NB4 (cell line): ENCODE measurements at places on chromosomes 12 and 14.

- DNase-seq = no peak
These were observed 1.9 kb downstream of the TMEM253 start for GRCh38 chr14:21102521-21103410.

GRCh38 chr12:3313066-3313465 is 177.9 kb upstream of the PRMT8 start:
- no peak for DNase-seq

GRCh38 chr12:66605293-66605692 is 73.6 kb downstream of the GRIP1 start:
- DNase-seq = no peak

GRCh38 chr14:101474563-101475455 is 86.5 kb upstream of the DIO3 start:
- DNase-seq = no peak

DNA sequence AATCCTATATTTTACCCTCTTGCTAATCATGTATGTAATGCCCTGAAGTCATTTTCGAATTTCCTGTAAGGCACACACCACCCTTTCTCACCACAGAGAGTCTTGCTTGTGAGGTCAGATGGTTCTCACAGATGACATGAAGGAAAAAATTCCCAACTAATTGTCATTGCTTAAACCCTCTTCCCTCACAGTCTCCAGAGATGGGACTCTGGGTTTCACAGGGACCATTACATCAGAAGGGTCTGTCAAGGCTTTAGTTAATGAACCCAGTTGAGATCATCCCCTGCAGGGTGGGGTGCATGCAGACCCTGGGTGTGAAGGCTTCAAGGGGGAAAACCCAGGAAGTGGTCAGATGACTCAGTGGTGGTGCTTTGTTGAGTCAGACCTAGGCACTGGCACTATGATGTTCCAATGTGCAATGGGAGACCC is 229.6 kb downstream of the BCAT1 start:
- DNase-seq = peak; percentile 86

- DNase-seq = no peak
These were observed 25.2 kb downstream of the PTPN11 start for GRCh38 chr12:112443916-112444315.

- DNase-seq = no peak
These were observed 49.6 kb upstream of the HECTD1 start for GRCh38 chr14:31257244-31257553.

DNA sequence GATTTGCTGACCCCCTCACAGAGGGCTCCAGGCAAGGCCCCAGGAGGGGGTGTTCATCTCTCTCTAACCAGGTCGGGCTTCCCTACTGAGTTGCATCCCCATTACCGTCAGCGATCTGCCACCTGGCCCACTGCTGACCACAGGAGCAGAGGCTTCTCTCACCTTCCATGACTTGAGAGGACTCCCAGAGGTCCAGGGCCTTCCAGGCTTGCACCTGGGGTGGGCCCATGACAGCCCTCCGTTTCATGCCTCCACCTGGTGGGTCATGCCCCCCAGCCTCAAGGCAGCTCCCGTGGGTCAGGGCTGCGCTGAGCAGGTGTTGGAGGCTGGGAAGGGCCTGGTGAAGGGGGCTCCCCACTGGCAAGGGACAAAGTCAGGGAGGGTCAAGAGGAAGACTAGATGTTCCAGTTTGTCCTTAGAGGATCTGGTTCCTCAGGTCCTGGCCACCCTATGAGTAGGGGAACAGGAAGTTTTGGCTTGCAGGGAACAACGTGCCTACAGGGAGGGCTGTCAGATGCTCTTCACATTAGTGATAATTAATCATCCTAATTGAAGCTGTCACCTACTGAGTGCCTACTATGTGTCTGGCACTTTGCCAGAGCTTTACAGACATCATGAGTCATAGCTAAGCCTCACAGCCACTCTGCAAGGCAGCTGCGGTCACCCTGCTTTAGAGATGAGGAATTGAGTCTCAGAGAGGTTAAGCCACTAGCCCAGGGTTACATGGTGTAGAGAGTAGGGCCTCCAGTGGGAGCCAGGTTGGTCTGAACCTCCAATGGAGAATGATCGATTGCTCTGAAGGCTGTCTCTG is 13.8 kb downstream of the NFKBIA start:
- no peak for DNase-seq

DNA sequence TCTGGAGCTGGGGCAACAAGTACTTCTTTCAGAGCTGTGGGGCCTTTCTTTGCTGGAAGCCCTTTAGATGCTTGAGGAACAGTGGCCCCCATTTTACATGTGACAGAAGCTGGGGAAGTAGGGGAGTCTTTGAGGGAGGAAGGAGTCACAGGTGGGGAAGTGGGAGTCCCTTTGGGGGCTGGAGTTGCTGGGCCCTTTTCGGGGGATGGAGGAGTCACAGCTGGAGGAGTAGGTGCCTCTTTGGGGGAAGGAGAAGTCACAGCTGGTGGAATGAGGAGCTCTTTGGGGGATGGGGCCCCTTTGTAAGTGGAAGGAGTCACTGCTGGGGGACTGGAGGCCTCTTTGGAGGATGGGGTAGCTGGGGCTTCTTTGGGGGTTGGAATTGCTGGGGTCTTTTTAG is 8.6 kb downstream of the NACA start:
- DNase-seq = peak; percentile 58

- no peak for DNase-seq
These were observed 25.0 kb upstream of the GALNT9 start for GRCh38 chr12:132354211-132354981.

DNA sequence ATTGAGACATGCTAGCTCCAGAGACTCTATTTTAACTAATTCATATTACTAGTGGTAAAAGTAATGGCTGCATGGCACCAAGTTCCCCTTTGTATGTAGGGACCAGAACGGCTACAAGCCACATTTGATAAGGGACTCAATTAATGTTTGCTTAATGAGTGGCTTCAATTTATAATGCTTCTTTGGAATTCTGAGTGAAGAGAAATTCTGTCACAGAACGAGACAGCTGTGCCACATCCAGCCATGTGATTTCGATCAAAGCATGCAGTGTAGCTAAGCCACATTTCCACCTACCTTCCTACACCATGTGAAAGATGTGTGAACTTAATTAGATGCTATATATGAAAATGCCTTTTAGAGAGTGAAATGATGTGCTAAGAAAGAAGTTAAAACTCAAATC is 217.4 kb downstream of the ACSS3 start:
- DNase-seq = no peak

DNA sequence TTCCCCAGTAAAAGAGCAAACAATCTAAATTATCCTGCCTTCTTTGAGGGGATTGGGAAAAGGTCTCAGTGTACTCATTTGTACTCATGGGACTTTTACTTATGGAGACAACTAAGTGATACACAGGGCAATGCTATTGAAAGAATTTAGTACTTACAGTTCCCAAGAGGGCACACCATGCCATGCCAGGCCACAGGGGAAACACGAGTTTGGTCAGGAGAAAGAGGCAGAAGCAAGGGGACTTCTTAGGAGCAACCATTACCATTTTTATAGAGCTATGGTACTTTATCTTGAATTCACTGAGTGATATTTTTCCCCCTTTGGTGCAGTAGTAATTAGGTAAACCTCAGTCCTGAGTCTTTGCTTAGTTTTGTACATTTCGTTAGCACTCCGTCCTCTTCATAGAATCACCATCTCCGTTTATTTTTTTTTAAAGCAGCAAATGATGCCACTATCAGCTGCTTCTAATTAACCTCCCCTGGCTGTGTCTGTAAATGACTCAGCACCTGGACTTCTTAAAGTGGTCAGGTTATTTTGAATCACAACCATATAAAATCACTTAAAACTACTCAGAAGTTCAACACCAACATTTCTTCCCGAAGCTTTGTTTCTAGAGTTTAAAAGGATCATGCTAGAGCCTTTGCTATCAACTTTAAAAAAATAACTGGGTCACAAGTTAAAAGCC is 5.9 kb upstream of the WASHC3 start:
- no peak for DNase-seq

GRCh38 chr14:95796788-95797187 is 79.8 kb upstream of the TUNAR start:
- DNase-seq = no peak

GRCh38 chr12:56644654-56645053 is 1.1 kb downstream of the ATP5F1B start:
- no peak for DNase-seq

- no peak for DNase-seq
These were observed 80.6 kb upstream of the DAAM1 start for GRCh38 chr14:59107819-59108218.

GRCh38 chr12:132160016-132160415 is 15.8 kb downstream of the NOC4L start:
- DNase-seq = no peak

- DNase-seq = peak; percentile 99
These were observed 60.2 kb upstream of the ATP2B1 start for GRCh38 chr12:89768586-89769482.

DNA sequence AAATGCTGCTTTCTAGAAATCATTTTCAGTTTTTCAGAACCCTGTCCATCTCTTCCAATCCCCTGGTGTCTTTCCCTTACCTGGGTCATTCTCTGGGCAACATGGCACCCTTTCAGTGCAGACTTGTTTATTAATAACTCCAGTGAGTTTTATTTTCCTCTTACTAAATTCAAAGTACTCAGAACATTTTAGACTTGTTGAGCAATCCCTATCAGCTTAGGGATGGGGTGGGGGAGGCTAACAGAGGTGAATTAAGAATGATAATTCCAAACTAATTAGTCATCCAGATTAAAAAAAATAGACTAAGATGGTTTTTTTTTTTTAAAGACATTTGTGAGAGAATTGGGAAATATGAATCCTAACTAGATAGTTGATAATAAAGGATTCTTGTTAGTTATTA is 10.7 kb downstream of the GPRC5A start:
- no peak for DNase-seq

GRCh38 chr12:101604132-101604531 is 9.4 kb downstream of the MYBPC1 start:
- DNase-seq = no peak

DNA sequence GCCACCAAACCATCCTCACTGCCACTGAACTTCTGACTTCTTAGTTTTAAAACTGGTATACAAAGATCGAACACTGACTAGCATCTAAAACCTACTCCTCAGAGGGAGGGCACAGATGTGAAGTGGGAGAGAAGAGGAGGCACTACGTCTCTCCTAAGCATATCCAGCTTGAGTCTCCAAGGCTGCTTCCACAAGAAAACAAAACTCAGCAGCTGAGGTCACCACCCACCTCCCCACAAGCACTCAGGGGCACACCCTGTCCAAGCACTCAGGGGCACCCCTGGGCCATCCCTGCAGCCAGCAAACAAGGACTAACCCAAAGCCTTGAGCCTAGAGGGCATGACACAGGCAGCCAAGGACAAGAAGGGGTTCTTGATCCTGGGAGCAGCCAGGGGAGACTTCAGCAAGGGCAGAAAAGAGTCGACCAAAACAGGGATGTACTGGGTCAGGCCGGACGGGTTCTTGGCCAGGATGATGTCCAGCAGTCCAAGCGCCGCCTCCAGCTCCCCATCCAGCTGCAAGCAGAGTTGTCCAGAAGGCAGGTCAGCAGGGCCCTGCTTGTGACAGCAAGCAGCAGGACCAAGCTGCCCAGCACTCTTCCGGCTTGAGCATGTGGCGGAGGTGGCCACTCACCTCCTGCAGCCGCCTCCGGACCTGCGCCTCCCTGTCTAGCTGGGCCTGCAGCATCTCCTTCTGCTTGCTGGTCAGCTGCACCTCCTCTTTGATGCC is 34.8 kb downstream of the GCN1 start:
- DNase-seq = no peak

GRCh38 chr14:51431741-51432140 is 191.7 kb downstream of the TMX1 start:
- DNase-seq = no peak

- no peak for DNase-seq
These were observed 76.1 kb downstream of the GALC start for GRCh38 chr14:87916886-87917275.

- no peak for DNase-seq
These were observed 10.6 kb upstream of the CYP46A1 start for GRCh38 chr14:99673305-99674063.

GRCh38 chr12:131711551-131712205 is 788 bp downstream of the SFSWAP start:
- DNase-seq = peak; percentile 38

- DNase-seq = no peak
These were observed 315.3 kb downstream of the BCL11B start for GRCh38 chr14:98956661-98957060.

DNA sequence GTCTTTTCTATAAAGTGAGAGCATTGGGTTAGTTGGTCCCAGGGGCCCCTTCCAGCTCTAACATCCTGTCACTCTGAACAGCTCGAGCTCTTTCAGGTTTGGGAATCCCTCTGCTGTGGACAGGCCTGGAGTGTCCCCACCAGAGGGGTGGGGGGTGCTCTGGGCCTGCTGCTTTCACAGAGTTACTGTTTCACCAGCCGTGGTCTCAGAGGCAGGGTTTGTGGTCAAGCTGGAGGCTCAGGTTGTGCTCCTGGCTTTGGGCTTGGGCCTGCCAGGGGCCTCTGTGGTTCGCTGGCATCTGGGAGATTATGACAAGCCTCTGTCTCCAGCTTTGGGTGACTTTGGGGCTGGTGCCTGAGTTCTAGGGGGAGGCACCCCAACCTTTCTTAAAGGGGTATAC is 59.6 kb downstream of the FBXL14 start:
- peak; percentile 51 for DNase-seq

DNA sequence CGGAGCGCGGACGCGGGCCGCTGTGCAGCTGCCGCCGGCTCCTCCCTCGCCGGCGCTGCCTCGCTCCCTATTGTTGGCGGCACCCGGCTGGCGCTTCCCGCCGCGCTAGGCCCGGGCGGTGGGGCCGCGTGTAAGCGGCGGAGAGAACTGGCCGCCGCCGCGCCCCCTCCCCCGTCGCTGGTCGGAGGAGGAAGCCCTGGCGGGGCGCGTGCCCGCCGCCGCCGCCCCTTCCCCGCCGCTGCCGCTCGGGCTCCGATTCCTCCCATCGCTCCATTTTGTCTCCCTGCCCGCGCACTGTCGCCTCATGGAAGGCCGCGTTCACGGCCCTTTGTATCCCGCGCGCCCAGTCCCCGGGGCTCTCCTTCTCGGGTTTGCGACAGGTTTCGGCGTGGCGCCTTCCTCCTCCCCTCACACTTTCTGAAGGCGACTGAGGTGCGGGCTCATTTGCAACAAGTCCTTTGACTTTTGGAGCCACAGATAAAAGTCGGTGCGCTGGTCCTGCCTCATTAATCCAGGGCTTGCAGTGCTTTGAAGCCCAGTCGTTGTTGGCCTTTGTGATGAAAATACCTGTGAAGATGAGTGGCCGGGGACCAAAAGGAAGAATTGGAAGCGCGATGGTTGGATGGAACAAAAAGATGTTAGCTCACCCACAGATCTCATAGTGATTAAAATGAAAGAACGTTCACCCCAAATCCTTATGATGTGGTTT is 707 bp downstream of the CPSF6 start:
- DNase-seq = peak; percentile 83
